ENCODE measurements at places on chromosomes 1 and 21. TPM values are rescaled to one million over a fixed set of nuclear protein-coding genes. Genes with fewer than 3 reads are reported as not detected.

MX1 gene
- total RNA-seq, result 14.0 TPM

LRRN2 gene
- total RNA-seq, result 6.4 TPM

CYP4Z1 gene
- 0.84 TPM for total RNA-seq

FGR gene
- 12.8 TPM for total RNA-seq

AGMAT gene
- total RNA-seq, result 1.0 TPM

CD160 gene
- not detected for total RNA-seq

GLIS1 gene
- total RNA-seq, result not detected

LRRC53 gene
- not detected for total RNA-seq

OSCP1 gene
- 29.9 TPM for total RNA-seq

ZNF124 gene
- total RNA-seq, result 17.0 TPM

HHIPL2 gene
- total RNA-seq, result 0.11 TPM

CA14 gene
- total RNA-seq, result not detected

FMO4 gene
- 7.3 TPM for total RNA-seq

PRELP gene
- total RNA-seq, result 5.4 TPM

MNDA gene
- 12.2 TPM for total RNA-seq
